Airway epithelial cell (primary cell): ENCODE measurements at places on chromosomes 7 and 10. TPM values are rescaled to one million over a fixed set of nuclear protein-coding genes. Genes with fewer than 3 reads are reported as not detected.

Gene STAM
- 21.5 and 23.6 TPM in 2 replicates for total RNA-seq

Gene POLR3A
- 14.0 and 16.7 TPM in 2 replicates for total RNA-seq

Gene RTKN2
- total RNA-seq: 0.74 and 0.85 TPM in 2 replicates

Gene LAMTOR4
- 201 and 230 TPM in 2 replicates for total RNA-seq

Gene CTTNBP2
- 1.0 and 2.5 TPM in 2 replicates for total RNA-seq

Gene FKBP6
- total RNA-seq: not detected in 2 replicates
